HEK293T (cell line): ENCODE measurements at places on chromosomes 7 and 10.

GRCh38 chr10:5789626-5790025 lies 23.6 kb downstream of the GDI2 start:
- no peak for DNase-seq

DNA sequence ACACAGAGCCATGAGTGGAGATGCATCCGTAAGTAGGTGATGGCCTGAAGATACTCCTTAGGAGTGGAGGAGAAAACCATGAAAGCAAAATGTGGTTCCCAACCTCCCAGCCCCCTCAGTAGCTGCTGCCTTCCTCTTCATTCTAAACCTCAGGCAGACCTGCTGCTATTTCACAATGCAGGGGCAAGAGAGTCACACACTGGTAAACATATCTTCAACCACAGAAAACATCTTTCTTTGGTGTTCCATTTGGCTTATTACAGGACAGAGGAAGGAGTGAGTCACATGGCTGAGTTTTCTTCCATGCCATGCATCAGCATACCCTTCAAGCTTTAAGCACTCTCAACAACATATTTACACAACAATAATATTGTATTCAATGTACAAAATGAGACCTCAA lies 342.1 kb downstream of the BMPER start:
- DNase-seq: no peak

DNA sequence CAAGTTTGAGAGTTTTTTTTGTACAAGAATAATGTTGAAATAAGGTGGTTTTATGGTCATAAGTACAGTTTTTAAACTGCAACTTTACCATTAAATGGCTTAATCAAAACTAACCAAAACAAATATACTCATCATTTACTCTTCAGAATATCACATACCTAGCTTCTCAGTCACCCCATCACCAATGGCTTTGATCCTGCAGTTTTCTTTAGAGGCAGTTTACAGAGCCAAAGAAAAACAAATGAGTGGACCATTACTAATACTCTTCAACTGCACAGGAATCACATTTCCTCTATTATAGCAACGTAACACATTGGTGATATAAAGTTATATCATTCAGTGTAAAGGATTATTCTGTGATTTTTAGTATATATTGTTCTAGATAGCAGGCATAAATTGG lies 576.1 kb upstream of the LRRTM3 start:
- no peak for DNase-seq

- no peak for DNase-seq
Measured at GRCh38 chr10:130757271-130757670, 554.2 kb downstream of the TCERG1L start.

DNA sequence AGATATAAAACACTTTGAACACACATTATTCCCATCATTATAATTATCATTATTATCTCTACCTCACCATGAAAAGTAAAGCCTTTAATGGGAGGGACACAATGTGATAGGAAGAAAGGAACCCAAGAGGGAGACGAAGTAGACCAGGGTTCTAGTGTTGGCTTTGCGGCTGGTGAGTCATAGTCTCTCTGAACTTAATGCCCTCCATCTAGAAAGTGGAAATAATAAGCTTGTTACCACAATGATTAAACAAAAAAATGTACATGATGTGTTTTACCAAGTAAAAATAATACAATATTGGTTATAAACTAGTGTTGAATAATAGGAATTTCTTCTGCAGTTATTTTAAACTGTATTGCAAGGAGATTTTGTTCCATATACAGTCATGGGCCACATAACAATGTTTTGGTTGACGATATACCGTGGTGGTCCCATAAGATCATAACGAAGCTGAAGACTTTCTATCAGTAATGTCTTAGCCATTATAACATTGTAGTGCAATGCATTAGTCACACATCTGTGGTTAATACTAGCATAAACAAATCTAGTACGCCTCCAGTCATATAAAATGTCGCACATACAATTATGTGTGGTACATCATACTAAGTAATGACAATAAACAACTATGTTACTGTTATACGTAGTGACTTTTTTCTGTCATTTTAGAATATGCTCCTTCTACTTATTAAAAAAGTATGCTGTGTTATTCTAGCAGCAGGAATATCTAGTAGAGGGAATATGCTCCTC lies 450.6 kb upstream of the SORCS1 start:
- no peak for DNase-seq

GRCh38 chr10:8312781-8313180 lies 258.3 kb downstream of the GATA3 start:
- DNase-seq: no peak

DNA sequence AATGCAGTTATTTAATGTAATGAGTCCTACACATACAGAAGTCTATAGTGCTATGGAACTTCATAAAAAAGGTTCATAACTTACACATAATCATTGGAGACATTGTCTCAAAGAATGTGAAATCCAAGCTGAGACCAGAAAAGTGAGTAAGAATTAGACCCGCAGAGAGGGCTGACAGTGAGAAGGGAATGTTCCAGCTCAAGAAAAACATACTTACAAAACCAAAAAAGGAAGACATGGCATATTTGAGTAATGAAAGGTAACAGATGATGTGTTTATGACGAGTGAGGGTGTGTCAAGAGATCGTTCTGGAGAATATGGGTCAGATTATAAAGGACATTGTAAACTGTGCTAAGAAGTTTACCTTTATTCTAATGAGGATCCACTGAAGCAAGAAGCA lies 566.5 kb downstream of the ATRNL1 start:
- DNase-seq: no peak

DNA sequence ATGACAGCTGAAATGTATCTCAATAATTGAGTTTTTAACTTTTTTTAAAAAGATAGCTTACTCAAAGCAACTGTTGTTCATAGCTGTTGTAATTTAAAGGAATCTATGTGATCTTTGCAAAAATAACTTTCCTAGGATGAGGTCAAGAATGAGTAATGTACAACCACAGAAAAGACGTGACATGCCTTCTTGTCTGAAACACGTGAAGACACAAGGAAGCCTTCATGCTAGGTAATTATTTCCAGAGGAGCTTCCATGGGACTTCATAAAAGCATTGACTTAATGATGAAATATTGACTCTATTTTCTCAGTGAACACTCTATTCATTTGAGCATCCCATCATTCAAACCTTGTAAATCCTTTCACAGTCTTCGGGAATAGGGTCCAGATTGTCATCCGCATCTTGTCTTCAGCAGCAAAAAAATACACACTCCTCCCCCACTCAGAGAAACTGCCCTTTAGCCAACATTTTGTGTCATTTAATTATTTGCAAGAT lies 528.0 kb downstream of the NRG3 start:
- DNase-seq: no peak

DNA sequence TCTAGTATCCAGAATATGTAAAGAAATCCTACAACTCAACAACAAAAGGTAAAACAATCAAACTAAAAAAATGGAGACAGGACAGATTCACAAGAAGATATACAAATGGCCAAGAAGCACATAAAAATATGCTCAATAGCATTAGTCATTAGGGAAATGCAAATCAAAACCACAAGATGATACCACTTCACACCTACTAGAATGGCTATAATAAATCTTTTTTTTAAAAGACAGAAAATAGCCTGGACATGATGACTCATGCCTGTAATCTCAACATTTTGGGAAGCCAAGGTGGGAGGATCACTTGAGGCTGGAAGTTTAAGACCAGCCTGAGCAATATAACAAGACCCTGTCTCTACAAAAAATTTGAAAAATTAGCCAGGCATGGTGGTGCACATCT lies 27.9 kb upstream of the CHCHD3 start:
- no peak for DNase-seq

GRCh38 chr7:26329520-26330255 lies 38.0 kb downstream of the SNX10 start:
- no peak for DNase-seq

GRCh38 chr7:45975847-45976484 lies 54.9 kb upstream of the IGFBP3 start:
- no peak for DNase-seq

GRCh38 chr7:45007106-45007505 lies 7.1 kb downstream of the CCM2 start:
- DNase-seq: no peak

GRCh38 chr7:46291050-46291438 lies 370.0 kb upstream of the IGFBP3 start:
- DNase-seq: no peak

DNA sequence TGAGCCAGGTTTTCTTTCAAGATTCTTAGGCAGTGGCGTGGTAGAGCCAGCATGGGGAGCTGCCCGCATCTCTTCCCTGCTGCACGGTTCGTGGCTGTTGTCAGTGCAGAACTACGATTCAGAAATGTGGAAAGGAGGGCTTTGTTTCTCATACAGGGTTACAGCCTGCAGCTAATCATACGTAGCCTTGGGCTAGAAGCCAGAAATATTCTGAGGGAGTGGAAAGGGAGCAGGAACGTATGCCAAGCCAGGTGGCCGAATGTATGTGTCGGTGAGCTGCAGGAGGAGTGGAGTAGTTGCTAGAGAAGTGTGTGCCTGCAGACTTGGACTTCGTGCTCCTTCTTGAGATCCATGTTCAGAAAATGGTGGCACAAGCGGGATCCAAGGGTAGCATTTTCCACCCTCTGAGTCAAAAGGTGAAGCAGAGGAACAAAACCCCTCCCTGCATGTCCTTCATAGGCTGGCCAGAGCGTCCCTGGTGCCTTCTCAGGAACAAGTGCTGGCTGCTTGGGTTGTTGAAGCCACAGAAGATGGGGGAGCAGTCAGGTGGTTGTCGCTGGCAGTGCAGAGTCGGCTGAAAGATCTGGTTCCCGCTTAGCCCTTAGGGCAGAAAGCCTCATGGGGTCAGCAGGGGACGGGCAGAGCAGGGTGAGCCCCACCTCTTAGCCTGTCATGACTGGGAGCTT lies 40.9 kb downstream of the LANCL2 start:
- no peak for DNase-seq

DNA sequence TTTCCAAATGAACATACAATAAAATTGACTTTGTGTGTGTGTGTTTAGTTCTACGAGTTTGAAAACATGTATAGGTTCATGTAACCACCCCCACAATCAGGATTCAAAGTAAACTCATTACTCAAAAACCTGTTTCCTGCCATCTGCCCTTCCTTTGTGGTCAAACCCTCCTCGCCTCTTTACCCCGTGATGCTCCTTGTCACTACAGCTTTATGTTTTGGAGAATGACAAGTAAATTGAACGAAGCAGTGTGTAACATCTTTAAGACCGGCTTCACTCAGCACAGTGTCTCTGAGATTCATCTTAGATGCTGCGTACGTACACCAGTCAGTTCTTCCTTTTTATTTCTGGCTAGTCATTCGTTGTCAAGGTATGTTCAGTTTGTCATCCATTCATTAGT lies 54.6 kb upstream of the MKI67 start:
- DNase-seq: no peak

GRCh38 chr10:36666451-36666850 lies 458.9 kb upstream of the ANKRD30A start:
- no peak for DNase-seq

GRCh38 chr7:100071018-100071723 lies 10.4 kb downstream of the ZNF3 start:
- no peak for DNase-seq

GRCh38 chr10:54363390-54363789 lies 437.6 kb downstream of the PCDH15 start:
- no peak for DNase-seq
